DMS 273 treated with DMSO at 0.1 percent for 48 hours (cell line): ENCODE measurements at places on chromosomes 4 and X.
A peak's percentile ranks its signal among the peaks of the same experiment; 100 is the strongest.

DNA sequence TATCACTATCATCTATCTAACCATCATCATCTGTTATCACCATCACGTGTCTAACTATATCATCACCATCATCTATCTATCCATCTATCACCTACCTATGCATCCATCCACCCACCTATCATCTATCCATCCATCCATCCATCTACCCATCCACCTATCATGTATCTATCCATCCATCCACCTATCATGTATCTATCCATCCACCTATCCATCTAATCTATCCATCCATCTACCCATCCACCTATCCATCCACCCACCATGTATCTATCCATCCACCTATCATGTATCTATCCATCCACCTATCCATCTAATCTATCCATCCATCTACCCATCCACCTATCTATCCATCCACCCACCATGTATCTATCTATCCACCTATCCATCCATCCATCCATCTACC lies 316.7 kb downstream of the DHRSX start:
- DNase-seq: no peak

DNA sequence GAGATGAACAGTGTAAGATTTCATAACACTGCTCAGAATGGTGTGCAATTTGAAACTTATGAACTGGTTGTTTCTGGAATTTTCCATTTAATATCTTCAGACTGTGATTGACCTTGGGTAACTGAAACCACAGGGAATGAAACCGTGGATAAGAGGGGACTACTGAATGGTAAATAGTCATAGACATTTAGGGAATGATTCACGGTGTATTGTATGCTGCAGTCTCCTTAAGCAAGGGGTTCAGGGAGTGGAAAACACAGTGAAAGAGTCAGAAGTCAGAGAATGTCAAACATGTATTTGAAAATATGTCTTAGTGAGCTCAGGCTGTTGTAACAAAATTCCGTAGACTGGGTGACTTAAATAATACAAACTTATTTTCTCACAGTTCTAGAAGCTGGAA lies 398.2 kb upstream of the DIPK2B start:
- no peak for DNase-seq

DNA sequence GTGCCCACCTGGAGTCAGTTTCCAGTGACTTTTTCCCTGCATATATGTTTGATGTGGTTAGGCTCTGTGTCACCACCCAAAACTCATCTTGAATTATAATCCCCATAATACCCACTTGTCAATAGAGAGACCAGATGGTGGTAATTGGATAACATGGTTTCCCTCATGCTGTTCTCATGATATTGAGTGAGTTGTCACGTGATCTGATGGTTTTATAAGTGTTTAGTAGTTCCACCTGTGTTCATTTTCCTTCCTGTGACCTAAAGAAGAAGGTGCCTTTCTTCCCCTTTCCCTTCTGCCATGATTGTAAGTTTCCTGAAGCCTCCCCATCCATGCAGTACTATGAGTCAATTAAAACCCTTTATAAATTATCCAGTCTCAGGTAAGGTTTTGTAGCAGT lies 740.9 kb downstream of the ARAP2 start:
- DNase-seq: no peak

GRCh38 chr4:75643651-75644050 lies 13.3 kb upstream of the CDKL2 start:
- no peak for DNase-seq

DNA sequence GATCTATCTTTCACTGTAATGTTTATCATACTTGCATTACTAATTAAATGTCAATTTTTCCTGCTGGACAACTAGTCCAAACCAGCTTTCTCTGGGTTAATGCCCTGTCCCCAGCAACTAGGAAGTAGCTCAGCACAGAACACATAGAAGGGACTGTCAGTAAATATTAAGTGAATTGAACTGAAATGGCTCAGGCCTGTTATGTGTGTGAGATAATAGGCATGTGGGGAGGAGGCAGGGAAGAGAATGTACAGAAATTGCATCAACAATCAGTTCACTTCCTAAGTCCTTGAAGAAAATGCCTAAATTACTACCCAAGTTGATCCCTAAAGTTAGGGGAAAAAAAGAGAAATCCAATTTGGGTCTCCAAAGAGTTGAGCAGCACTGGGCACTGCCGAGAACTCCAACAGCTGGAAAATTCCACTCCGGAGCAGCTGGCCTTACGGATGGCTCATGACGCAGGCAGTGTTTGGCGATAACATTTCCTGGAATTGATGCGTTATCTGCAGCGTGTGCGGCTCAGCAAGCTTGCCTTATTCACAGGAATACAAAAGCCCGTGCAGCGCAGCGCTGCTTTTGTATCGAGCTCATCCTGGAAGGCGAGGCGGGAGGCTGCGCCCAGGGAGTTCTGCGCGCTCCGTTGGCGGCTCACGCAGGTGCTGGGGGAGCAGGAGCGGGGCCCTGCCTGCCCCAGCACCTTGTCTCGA lies 297.3 kb upstream of the LCORL start:
- DNase-seq: no peak

DNA sequence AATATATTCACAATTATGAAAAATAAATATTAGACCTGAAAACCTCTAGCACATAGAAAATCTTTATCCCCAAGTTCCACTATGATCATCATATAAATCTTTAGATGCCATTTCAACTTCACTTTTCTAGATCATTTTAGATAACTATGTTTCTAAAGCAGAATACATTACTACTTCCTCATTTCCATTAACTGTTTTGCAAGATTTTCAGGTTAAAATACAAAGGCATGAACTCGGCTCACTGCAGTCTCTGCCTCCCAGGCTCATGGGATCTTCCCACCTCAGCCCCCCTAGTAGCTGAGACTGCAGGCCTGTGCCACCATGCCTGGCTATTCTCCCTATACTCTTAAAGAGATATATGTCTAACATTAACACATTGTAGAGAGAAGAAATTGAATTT lies 1365.9 kb upstream of the AGA start:
- DNase-seq: no peak

DNA sequence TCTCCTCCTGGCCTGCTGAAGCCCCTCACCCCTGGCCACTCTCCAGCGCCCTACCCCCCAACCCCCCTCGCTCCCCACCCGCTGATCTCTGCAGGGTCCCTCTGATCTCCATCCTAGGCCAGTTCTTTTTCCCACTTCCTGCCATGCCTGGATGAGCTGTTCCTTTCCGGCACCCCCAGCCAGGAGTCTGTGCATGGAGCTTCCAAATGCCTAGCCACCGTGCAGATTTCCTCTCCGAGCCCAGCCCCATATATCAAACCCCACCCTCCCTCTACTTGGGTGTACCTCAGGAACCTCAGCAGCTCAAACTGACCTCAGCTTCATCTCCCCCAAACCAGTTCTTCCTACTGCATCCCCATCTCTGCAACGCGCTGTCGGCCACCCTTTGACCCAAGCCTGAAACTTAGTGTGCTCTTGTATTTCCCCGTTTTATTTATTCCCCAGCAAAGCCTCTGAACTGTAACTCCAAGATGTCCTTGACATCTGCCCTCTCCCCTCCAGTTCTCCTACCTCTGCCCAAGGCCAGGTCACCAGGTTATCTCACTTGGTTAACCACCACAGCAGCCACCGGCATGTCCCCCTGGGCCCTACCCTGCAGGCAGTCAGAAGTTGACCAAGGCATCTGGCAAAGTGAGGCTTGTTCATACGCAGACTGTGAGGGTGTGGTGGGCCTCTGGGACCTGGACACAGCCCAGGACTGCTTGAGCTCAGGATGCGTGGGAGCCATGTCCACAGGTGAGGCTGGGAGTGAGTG lies 194.9 kb upstream of the PSAPL1 start:
- DNase-seq: no peak

DNA sequence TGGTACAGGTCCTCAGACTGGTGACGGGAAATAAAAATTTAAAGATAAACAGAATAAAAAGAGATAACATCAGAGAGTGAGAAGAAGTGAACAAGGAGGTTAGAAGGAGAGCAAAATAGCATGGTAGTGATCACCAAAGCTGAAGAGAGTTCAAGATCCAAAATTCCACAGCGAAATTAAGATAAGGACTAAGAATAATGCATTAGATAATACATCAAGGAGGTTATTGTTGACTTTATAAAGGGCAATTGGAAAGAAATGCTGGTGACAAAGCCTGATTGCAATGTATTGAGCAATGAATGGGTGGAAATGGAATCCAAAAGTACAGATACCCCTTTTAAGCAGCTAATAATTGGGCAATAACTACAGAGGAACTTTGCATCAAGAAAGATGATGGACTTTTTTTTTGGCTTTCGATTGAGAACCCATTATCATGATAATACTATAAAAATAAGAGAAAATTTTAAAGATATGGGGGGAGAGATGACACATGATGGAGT lies 101.6 kb upstream of the MAP9 start:
- DNase-seq: no peak

- no peak for DNase-seq
These were observed 146.5 kb downstream of the SH3BGRL start for GRCh38 chrX:81348388-81348787.

DNA sequence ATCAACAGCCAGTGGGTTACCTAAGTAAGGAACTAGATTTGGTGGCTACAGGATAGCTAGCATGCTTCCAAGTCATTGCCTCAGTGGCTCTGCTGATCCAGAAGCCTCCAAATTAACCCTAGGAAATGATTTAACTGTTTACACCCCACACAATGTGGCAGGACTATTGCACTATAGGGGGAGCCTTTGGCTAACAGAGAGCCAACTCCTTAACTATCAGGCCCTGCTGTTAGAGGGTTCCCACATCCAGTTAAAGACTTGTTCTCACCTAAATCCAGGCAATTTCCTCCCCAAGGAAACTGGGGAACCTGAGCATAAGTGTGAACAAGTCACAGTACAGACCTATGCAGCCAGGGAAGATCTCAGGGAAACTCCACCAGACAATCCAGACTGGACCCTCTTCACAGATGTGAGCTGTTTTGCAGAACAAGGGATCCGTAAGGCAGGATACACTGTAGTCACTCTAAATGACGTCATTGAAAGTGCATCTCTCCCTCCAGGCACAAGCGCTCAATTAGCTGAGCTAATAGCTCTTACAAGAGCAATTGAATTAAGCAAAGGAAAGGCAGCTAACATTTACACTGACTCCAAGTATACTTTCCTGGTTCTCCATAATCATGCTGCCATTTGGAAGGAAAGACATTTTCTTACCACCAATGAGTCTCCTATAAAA lies 185.3 kb upstream of the SPOCK3 start:
- no peak for DNase-seq

- no peak for DNase-seq
These were observed 114.1 kb downstream of the TSPAN5 start for GRCh38 chr4:98544141-98544817.

GRCh38 chr4:185096032-185096653 lies 46.9 kb upstream of the SLC25A4 start:
- no peak for DNase-seq

DNA sequence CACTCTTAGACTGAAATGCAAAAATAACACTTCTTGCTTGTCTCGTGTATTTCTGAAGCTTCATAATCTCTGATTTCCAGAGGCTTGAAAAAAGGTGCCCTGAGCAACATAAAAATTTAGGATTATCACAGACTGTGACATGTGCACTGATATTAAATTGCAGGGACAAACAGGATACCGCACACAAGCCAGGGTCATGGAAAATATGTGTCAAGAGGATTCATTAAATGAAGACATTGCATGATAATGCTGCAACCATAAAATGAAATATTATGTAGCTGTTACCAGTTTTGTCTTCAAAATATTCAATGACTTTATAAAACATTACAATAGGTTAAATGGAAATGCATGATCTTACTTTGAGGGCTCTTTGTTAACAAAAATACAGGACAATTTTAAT lies 328.0 kb downstream of the KCTD8 start:
- no peak for DNase-seq

- DNase-seq: no peak
These were observed 3.8 kb downstream of the ANTXR2 start for GRCh38 chr4:80069108-80069836.

DNA sequence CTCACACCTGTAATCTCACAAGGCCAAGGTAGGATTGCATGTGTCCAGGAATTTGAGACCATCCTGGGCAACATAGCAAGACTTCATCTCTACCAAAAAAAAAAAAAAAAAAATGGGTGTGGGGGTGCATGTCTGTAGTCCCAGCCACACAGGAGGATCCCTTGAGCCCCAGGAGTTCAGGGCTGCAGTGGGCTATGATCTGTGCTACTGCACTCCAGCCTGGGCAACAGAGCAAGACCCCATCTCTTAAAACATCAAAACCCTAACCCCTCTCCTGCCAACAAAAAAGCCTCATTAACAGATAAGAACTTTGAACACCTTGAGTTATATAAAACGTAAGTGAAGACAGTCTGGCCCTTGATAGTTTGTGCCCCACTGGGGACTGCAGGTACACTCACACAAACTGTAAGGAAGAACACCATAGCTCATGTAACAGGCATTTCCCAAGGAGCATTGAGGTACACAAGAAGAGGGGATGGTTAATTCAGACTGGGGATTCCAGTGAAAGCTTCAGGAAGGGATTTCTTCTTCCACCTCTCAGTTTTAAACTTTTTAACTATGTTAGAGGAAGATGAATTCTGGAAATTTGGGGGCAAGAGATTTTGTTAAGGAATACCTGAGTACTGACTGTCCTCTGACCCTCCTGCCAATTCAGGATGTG lies 34.7 kb downstream of the RBPJ start:
- no peak for DNase-seq

- DNase-seq: peak; percentile 80
These were observed 84.7 kb downstream of the CRMP1 start for GRCh38 chr4:5808081-5808741.

GRCh38 chr4:140305053-140305452 lies 68.4 kb upstream of the SCOC start:
- DNase-seq: no peak

GRCh38 chr4:40327340-40327739 lies 7.8 kb upstream of the CHRNA9 start:
- DNase-seq: no peak

GRCh38 chr4:65831828-65832227 lies 161.5 kb upstream of the EPHA5 start:
- DNase-seq: no peak

GRCh38 chr4:160117686-160118085 lies 1014.8 kb downstream of the RAPGEF2 start:
- no peak for DNase-seq

GRCh38 chrX:154967603-154968002 lies 54.9 kb downstream of the F8 start:
- DNase-seq: no peak
